Fibroblast of mammary gland (primary cell): ENCODE measurements at places on chromosomes 2 and 18.
A peak's percentile ranks its signal among the peaks of the same experiment; 100 is the strongest.

DNA sequence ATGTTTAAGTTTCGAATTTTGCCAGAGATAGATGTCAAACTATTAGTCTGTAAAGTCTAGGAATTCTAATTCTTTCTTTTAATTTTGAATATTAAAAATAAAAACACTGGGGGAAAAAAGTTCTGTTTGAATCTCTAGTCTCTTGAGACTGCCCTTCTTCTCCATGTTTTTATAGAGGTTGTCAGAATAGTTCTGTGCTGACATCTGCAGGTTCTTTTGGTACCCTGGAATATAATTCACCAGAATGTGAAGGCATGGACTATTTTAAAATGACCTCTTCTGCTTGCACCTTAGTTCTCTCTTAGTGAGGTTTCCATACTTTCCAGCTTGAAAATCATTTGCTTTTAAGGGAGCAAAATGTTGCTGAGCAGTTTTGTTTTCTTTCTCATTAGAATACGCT lies 121.0 kb upstream of the MSTN start:
- no peak for DNase-seq

DNA sequence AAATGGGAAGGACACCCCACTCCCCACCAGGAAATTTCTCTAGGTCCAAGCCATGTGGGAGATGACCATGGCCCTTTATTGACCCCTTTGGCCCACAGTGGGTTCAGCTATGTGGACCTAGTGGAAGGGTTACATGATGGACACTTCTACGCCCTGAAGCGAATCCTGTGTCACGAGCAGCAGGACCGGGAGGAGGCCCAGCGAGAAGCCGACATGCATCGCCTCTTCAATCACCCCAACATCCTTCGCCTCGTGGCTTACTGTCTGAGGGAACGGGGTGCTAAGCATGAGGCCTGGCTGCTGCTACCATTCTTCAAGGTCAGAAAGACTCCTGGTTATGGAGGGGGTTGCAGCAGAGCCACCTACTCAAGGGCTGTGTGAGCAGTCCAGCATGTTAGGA lies 1.3 kb downstream of the STK16 start:
- DNase-seq = no peak

GRCh38 chr2:54428108-54428831 lies 27.9 kb upstream of the SPTBN1 start:
- DNase-seq = peak; percentile 17

GRCh38 chr2:30569946-30570345 lies 122.9 kb downstream of the LCLAT1 start:
- DNase-seq = peak; percentile 51

DNA sequence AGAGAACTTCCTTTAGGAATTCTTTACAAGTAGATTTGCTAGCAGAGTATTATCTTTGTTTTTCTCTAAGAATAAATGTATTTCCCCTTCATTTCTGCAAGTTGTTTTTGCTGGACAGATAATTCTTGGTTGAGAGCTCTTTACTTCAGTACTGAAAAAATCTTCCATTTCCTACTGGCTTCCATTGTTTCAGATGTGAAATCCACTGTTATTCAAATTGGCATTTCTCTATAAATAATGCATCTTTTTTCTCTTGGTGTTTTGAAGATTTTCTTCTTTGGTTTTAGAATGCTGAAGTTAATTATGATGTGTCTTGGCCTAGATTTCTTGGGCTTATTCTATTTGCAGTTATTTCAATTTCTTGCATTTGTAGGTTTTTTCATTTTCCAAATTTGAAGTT lies 270.0 kb upstream of the GYPC start:
- no peak for DNase-seq

DNA sequence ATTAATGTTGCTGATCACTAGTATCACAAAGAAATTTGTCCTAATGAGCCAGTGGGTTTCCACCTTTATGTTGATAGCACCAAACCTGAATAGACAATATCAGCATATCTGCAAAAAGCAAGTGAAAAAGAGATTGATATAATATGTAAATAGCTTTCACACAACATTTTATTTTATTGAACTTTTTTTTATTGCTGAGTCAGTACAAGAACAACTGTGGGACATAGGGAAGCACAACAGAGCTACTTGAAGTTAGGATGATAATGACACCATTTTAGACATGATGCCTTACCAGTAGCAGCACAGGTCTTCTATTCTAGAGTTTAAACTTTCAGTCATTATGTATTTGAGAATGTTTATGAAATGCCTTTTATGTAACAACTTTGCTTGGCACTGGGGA lies 554.1 kb upstream of the SETBP1 start:
- DNase-seq = no peak
